ENCODE measurements at places on chromosomes 3 and 15. TPM values are rescaled to one million over a fixed set of nuclear protein-coding genes. Genes with fewer than 3 reads are reported as not detected.

CFAP91 gene
- total RNA-seq: 0.75 TPM

PHC3 gene
- total RNA-seq: 40.3 TPM

KLHL40 gene
- total RNA-seq: 0.11 TPM

FETUB gene
- not detected for total RNA-seq

GPX1 gene
- 117 TPM for total RNA-seq

ACTR8 gene
- 27.9 TPM for total RNA-seq

LRTM1 gene
- not detected for total RNA-seq

GRCh38 chr3:63861306-63861705 is 2.3 kb downstream of the THOC7 start:
- no peak for DNase-seq

DNA sequence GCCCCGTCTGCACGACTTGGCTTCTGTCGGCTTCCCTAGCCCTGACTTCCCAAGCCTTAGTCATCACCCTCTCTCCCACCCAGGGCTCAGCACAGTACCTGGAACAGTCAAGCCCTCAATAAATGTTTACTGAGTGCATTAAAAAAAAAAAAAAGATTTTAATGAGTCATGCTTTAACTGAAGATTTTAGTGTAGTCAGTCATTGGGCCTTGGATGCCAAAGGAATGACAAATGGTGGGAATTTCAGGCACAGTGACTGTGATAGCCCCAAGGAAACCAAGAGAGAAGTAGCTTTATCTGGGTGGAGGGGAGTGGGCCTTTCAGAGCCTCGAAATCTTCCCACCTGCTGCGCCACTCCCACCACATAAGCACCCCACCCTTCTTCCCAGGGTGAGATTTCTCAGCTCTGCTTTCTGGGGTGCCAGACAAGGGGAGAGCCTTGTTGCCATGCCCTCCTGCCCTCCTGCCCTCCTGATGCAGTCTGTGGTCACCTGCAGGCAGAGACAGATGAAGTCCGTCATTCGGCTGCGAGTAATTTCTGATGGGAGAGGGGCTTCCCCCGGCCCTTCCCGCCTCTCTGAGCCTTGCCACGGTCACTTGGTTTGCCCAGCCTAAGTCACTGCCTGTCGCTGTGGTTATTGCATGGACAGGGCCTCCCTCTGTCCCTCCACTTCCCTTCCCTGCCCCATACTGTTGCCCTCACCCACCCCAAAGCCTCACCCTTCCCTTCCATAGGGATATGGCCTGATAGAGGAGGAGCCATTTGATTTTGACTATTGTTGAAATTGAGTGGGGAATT is 41.8 kb downstream of the SMAD3 start:
- peak; percentile 51 for DNase-seq

DNA sequence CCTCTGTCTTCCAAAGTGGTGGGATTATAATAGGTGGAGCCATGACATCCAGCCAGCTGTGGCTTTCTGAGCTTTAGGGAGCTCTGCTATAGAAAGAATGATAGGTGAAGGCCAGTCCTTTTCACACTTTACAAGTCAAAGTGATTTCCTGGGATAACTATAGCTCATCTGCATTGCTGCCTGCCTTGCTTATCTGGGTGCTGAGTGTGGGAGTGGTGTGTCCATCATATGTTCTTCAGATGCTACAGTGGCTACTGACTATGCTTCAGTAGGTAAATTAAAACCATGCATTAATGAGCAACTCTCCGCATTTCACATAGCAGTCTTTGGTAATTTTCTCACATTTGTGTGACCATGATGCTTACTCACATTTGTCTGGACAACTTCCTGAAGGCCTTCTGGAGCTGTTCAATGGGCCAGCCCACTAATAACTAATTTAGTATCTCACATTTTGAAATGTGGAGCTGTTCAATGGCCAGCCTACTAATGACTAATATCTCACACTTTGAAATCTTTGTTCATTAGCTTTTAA is 23.4 kb downstream of the RHOA start:
- no peak for DNase-seq

DNA sequence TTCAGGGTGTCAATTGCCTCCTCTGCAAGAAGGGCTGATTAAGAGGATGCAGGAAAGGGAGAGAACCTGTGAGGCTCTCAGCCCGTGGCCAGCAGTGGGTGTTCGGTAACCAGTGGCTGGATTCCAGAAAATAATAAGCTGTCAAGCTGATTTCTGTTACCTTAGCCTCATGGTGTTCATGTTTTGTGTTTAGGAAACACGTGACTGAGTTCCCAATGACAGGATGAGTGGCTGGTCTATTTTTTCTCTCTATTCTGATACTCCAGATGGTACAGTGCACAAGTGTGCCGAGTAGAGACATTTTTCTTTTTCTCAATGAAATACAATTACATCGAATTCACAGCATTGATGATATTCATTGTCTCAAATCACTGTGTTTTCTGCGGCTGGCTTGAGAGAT is 43.6 kb downstream of the EDEM1 start:
- no peak for DNase-seq

DNA sequence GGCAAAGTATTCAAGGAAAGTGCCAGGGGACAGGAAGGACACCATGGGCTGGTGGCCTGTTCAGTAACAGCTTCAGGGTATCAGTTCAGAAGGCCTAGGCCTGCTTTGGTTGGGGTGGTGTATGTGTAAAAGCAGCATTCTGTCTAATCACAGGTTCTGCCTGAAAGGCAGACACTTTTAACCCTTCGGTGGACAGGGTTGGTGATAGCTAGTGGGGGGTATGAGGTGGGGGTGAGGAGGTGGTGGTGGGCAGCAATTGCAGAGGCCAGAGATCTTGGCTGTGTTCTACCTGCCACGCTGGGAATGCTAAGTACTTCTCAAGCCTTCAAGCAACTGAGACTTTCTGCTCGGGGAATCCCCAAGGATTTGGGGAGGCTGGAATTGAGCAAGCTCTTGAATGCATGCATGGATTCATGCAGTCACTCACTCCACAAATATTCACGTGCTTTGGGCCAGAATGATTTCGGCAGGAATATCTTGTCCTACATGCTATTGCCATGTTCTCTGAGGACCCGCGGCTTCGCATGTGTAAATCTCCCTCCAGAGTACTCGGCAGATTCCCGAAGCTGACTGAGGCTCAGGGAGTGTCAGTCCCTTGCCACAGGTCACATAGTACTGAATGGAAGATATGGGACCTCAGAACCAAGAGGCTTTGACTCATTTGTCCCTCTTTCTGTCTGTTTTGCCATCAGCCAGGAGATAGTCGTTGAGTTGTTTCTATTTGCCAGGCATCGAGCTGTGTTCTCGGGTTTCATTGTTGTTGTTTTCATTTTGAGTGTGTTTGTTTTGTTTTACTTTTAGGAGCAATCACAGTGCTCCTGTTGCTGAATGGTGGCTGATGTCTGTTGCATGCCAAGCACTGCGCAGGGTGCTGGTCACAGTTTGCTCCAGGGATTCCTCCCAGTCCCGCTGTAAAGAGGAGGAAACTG is 65.5 kb downstream of the SMAD3 start:
- no peak for DNase-seq

DNA sequence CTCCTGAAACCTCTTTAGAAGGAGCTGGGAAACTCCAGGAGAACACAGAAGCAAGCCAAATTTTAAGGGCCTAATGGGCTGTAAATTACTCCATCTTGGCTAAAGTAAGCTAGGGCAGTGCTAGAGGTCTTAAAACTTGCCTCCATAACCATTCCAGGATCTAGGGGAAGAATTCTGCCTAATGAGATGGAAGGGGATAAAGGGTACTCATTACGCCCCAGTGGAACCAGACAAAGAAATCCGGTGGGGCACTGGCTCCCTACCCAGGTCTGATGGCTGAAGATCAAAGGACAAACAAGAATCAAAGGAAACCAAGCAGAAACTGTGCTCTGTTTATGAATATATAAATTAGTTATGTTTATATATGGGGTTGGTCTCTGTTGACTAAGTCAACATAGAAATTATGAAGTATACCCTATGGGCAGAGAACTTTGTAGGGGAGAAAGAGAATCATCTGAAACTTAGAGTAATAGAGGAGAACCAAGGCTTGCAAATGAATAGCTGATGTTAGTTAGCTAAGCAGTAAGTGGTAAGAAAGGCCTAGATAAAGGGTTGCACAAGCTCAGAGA is 57.8 kb downstream of the NCEH1 start:
- no peak for DNase-seq

DNA sequence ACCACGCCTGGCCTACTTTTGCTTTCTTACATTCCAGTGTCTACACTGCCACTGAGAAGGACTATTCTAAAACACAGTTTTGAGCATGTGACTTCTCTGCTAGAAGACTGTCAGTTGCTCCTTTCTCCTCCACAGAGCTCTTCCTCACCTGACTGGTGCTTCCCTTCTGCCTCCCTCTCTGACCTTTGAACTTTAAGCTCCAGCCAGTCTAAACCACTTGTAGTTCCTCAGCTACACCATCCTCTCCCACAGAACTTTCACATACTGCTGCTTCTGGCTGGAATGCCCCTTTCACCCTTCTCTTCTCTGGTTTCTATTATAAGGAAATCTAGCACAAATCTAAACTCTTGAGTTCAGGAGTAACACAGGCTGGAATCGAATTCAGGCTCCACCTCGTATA is 9.1 kb downstream of the NCEH1 start:
- DNase-seq: no peak

DNA sequence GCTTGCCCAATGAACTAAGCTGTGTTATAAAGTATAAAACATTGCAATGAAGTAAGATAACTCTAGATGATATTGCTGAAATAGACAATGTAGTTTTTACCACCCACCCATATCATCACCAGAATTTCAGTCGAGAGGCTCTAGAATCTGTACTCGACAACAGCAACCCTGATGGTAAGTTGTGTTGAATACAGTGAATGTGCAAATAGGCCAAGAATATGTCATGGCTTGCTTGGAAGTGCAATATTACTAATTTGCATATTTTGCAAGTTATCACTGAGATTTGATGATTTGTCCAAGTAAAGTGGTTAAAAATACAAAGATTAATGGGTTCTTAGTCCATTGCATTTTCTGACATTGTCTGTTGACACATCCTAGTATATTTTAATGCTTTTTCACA is 90.6 kb upstream of the TUSC7 start:
- no peak for DNase-seq

DNA sequence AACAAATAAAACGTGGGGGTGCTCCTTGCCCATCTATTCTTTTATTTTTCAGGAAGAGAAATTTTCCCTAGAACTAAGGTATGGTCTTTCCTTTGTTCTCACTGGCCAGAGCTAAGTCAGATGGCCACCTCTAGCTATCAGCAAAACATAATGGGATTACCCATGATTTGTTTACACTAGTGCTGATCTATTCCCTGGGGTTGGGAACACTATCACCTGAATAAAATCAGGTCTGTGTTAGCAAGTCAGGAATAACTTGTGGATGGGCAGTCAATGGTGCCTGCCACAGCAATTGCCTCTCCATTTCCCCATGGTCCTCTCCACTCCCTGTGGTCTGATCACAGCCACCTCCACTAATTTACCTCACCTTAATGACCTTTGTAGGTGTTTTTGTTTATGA is 181.7 kb upstream of the CADPS start:
- DNase-seq: no peak

GRCh38 chr3:65632414-65632813 is 406.3 kb downstream of the MAGI1 start:
- no peak for DNase-seq

- no peak for DNase-seq
Measured at GRCh38 chr3:141011997-141012262, 39.2 kb upstream of the SPSB4 start.

- DNase-seq: no peak
Measured at GRCh38 chr3:59247402-59247841, 197.6 kb upstream of the CFAP20DC start.

DNA sequence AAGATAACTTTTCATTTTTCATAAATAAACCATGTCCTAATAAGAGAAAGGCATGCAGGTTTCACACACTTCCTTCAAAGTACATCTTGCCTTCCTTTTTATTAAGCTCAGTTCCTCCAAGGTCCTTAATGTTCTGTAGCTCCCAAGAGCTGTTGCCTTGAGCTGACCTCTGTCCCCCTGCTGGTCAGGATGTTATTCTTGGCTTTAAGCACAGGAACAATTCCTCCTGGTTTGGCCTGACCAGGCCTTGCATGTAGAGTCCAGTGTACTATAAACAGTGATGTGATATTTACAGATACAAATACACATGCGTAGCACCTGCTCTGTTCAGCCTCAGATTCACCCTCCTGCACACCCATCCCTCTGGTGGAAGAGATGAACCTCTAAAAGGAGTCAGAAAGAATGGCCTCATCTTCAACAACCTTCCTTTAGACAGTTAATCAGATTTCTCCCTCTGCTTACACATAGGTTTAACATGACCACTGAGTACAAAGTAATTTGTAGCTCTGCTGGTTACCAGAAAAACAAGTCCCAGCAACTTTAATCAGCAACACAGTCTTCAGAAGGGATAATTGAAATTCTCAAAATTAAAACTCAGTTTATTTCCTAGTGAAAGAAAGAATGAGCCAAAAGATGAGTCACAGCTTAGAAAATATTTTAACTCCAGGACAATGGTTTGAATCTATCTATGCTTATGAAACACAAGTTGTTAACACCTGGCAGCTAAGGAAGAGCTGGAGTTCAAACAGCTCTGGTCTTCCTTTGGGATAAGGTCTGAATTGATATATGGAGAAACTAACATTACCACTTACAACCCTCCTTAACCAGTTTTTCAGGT is 46.5 kb downstream of the PTPN9 start:
- peak; percentile 62 for DNase-seq

GRCh38 chr15:58453931-58454793 is 22.4 kb downstream of the LIPC start:
- DNase-seq: no peak

All from Right ventricle myocardium superior (tissue), 1 donor.